PC-9 (cell line): ENCODE measurements at places on chromosomes 6 and 20.

DNA sequence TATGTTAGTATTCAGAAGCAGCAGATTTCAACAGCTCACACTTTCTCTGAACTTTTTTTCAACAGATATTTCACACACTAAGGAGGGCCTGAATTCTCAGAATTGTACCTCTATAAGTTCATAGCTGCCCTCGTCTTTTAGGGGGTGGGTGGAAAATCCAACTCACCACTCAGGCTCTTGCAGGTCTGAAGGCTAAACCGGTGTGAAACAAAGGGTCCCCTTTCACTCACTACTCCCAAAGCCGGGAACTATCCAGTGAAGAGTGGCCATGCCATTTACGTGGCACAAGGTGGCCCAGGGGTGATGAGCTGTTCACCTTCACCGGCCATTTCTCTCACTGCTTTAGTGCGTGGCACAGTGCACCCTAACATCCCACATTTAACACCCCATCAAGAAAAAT lies 24.2 kb downstream of the TBC1D7 start:
- no peak for DNase-seq

DNA sequence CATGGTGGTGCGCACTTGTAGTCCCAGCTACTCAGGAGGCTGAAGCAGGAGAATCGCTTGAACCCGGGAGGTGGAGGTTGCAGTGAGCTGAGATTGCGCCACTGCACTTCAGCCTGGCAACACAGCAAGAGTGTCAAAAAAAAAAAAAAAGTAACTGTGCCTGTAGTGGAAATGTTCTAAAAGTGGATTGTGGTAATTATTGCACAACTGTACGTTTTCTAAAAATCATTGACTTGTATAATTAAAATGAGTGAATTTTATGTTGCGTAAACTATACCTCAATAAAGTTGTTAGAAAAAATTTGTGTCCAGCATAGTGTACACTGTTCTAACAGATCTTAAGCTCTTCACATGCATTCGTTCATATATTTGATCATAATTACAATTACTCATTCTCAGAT lies 5.5 kb downstream of the SEC23B start:
- DNase-seq: no peak

DNA sequence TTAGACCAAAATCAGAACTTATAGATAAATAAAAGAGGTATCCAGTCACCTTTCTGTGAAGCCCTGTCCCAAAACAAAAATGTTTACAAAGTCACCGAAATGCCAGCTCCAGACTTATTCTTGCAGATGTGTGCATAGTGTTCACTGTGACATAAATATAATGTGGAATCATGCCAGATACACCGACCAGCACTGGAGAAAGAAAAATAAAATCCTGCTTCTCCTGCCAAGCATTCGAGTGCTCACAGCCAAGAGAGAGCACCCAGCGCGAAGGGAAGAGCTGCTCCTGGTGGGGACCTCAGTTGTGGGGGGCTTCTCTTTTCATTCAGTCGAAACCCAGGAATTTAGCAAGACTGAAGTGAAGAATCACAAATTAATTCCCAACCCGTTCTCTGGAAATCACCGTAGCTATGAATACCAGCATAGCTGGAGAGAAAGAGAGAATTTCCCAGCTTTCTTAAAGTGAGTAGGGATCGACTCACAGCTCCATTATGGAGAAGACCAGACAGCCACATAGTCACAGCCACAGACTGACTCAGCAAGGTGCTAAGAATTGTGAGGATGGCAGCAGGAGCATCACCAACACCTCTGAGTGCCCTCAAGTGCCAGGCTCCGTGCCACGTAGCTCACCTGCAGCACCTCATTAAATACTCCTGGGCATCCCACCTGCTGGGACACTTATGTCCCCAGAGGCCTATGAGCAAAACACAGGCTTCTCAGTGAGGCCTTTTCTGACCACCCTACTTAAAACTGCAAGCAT lies 33.2 kb downstream of the BFSP1 start:
- DNase-seq: no peak

GRCh38 chr20:20585146-20585545 lies 127.3 kb downstream of the RALGAPA2 start:
- no peak for DNase-seq

GRCh38 chr6:107533415-107534059 lies 43.6 kb downstream of the SOBP start:
- DNase-seq: no peak
